ENCODE measurements at places on chromosomes 2 and 18. TPM values are rescaled to one million over a fixed set of nuclear protein-coding genes. Genes with fewer than 3 reads are reported as not detected.

Gene ESPNL
- total RNA-seq: 0.11 TPM

DNA sequence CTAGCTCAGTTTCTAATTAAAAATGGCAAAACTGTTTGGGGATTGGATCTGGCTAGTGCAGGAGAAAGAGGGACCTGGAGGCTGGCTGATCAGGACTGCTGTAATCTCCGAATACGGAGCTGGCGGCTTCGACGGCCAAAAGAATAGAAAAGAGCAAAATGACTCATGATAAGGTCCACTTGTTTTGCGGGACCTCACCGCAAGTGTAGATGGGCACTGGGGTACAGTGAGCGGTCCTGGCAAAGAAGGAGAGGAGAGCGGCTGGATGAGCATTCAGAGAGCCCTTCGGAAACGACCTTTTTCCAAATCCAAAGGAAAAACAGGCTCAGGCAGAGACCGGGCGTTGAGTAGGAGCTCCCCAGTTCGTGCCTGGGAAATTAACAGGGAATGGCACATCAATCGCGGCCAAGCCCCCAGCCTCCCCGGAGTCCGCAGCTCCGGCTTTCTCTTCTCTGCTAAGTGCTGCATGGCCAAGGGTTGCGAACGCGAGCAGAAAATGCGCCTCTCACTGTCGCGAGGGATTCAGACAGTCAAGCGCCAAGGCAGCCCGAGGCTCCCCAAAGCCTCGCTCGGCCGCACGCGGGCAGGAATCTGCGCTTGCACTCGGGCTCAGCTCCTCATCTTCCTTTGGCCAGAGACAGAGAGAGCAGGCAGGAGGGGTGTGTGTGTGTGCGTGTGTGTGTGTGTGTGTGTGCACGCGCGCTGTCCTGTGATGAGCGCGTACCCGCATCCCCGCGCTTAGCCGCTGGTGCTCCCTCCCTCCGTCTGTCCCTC is 1.8 kb downstream of the DCC start:
- H3K4me1 ChIP-seq: peaks cover 2% of the 10 kb centered on the region
- no peak overlapping the region for H3K4me3 ChIP-seq
- no peaks in the 10 kb centered on the region for H3K27me3 ChIP-seq
- H3K36me3 ChIP-seq: no peaks in the 10 kb centered on the region
- no peak overlapping the region for H3K27ac ChIP-seq

DNA sequence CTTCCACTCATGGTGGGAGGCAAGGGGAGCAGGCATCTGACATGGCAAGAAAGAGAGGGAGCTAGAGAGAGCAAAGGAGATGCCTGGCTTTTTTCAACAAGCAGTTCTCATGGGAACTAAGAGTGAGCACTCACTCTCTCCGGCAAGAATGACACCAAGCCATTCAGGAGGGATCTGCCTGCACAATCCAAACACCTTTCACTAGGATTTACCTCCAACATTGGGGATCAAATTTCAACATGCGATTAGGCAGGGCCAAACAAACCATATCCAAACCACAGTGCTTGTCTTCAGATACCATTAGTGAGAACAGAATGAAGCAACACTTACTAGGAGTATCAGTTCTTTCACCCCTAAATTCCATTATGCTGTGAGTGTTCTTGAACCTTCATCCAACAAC is 77.3 kb downstream of the FIGN start:
- H3K4me3 ChIP-seq: no peak overlapping the region
- no peaks in the 10 kb centered on the region for H3K36me3 ChIP-seq
- DNase-seq: no peak

DNA sequence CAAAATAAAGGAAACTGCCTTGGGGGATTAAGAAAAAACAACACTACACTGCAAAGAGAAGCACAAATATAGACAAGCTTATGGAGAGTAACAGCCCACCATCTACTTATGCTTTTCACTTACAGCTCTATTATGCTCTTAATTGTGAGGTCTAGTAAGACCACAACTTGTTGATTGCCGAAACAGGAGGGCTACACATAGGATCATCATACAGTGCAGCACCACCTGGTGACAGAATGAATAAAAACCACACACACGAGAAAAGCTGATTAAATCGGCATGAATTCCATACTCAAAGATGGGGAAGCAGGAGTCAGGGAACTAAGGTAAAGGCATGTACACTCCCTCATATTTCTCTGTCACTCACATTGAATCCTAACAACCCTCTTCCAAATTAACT is 259.2 kb downstream of the IKZF2 start:
- H3K36me3 ChIP-seq: no peaks in the 10 kb centered on the region
- no peak overlapping the region for H3K27ac ChIP-seq
- H3K4me3 ChIP-seq: no peak overlapping the region
- DNase-seq: no peak

DNA sequence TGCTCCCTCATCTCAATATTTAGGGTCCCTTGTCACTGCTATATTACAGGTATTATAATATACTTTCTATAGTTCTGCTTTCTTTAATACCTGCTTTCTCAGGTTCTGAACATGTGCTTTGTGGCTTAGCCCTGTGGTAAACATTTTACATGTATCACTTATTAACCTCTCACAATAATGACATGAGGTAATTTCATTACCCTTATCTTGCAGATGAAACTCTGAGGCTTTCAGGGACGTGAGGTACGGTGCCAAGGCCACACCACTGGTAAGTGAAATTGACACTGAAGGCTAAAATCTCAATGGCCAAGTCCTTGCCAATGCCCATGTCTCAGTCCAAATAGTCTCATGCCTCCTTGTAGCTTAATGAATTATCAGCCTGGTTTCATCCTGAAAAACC is 21.7 kb downstream of the LINC00305 start:
- H3K27me3 ChIP-seq: no peaks in the 10 kb centered on the region
- no peak overlapping the region for H3K27ac ChIP-seq
- no peaks in the 10 kb centered on the region for H3K4me1 ChIP-seq
- H3K36me3 ChIP-seq: no peaks in the 10 kb centered on the region
- DNase-seq: no peak

DNA sequence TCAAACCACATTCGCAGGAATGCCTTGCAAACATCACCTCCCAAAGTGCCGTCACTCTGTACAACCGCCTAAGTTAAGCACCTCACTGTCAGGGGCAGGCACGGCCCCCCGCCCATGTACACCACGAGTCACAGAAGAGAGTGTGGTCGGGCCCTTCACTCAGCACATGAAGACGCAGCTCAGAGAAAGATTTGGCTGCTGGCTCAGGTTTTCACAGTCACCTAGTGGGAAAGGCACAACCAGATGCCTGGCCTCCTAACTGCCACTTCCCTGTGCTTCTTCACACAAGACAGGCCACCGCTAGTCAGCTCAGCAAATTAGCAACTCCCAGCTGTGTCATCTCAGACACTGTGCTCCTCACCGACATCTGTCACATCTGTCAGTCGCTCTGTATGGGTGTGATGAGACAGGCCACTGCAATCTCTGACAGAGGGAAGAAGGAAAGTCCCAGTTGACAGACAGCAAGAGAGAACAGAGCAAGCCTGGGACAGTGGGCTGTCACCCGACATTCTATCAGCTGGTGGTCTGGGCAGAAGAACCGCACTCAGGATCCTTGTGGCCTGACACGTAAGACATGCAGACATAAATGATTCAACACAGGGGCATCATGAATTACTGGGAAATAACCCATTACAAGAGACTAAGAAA is 60.8 kb downstream of the CRACDL start:
- H3K36me3 ChIP-seq: no peaks in the 10 kb centered on the region
- H3K27me3 ChIP-seq: no peaks in the 10 kb centered on the region
- H3K4me3 ChIP-seq: no peak overlapping the region
- no peaks in the 10 kb centered on the region for H3K4me1 ChIP-seq

- DNase-seq: no peak
- peaks cover 17% of the 10 kb centered on the region for H3K4me1 ChIP-seq
- no peak overlapping the region for H3K27ac ChIP-seq
- no peaks in the 10 kb centered on the region for H3K27me3 ChIP-seq
- H3K36me3 ChIP-seq: no peaks in the 10 kb centered on the region
These were observed 71.8 kb upstream of the STPG4 start for GRCh38 chr2:47226923-47227220.

DNA sequence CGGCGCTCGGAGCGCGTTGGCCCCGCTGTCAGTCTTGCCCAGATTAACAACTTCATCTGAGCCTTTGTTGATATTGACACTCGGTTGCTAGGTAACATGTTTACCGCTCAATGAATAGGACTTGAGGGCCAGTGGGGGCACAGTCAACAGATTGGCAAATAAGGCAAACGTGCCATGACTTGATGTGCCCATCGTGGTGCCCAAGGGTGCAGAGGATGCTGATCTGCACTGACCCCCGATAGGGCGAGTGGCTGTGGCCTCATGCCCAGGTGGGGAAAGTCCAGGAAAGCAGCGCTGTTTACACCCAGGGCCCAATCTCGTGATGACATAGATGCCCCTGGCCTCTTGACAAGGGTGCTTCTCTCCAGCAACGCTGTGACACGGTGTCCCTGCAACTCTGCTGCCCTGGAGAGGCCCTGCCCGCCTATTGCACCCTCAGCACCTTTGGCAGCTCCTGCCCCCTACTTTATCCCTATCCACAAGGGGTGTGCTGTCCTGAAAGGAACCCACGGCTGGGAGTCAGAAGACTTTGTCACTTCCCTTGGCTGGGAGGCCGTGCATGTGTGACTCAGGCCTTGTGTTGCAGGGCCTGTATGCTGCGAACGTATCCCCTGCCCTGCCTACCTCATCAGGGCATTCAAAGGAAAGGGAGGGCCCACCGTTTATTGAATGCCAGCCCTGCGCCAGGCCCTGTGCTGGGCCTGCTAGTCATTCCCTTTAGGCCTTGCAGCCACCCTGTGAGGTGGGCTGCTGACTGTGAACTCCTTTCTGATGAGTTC is 158.0 kb downstream of the INHBB start:
- H3K36me3 ChIP-seq: no peaks in the 10 kb centered on the region
- no peak for DNase-seq
- no peak overlapping the region for H3K27ac ChIP-seq
- H3K4me1 ChIP-seq: no peaks in the 10 kb centered on the region

GRCh38 chr2:189824694-189825396 is 40.6 kb downstream of the PMS1 start:
- H3K27me3 ChIP-seq: no peaks in the 10 kb centered on the region
- H3K36me3 ChIP-seq: no peaks in the 10 kb centered on the region
- no peak overlapping the region for H3K27ac ChIP-seq
- DNase-seq: no peak

DNA sequence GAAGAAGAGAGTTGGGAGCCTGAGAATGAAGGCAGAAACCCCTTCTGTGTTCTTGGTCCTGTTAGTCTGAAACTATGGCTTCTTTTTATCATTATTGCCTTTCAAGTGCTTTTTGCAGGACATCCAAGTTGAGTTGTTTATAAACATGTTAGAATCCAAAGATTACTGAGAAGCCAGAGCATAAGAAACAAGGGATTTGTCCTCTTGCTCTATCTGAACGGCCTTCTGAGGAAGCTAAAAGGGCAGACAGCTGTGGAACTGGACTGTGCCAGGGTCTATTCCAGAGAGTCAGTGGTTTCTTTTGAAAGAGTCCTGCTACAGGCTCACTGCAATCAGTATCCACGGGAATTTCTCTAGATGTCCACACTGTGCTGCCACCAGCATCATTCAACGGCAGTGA is 86.6 kb downstream of the ARHGAP28 start:
- H3K4me3 ChIP-seq: no peak overlapping the region
- H3K4me1 ChIP-seq: peaks cover 5% of the 10 kb centered on the region
- no peaks in the 10 kb centered on the region for H3K27me3 ChIP-seq
- DNase-seq: no peak
- no peaks in the 10 kb centered on the region for H3K36me3 ChIP-seq
